ENCODE measurements at places on chromosomes 13 and 19.

GRCh38 chr19:15643387-15643786 lies 2.7 kb downstream of the CYP4F3 start:
- DNase-seq = no peak

- DNase-seq = no peak
Observed at GRCh38 chr13:38967446-38967845, 23.2 kb downstream of the STOML3 start.

DNA sequence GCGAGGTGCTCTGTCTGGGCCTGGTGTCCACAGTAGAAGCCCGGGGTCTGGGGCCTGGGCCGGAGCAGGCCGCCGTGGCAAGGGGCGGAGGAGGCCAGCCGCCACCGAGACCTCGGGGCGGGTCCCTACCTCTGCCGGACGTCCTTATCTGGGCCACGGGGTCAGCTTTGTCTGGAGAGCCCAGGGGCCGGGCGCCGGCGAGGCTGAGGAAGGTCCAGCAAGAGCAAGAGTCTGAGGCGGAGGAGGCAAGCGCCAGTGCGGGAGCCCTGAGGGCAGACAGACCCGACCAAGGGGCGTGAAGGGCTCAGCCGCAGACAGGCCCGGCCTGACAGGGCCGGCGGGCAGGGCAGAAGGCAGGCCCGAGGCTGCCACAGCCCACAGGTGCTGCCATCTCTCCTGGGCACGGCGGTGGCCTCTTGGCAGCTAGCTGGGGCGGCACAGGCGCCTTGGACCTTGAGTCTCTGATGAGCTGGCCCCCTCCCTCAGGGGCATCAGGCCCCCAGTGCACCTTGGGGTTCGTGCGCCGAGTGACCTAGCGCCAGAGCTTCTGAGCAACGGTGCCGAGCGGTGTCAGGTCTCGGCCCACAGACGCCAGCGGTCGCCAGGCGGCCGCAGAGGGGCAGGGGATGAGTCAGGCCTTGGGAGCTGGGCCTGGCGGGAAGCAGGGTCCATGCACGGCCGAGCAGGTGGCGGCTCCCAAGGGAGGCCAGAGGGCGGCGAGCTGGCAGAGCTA lies 19.1 kb upstream of the AKAP8 start:
- DNase-seq = no peak

- DNase-seq = peak; percentile 33
Observed at GRCh38 chr19:17703824-17704463, 15.3 kb upstream of the MAP1S start.

GRCh38 chr13:20353973-20354372 lies 121.9 kb upstream of the GJB6 start:
- no peak for DNase-seq

DNA sequence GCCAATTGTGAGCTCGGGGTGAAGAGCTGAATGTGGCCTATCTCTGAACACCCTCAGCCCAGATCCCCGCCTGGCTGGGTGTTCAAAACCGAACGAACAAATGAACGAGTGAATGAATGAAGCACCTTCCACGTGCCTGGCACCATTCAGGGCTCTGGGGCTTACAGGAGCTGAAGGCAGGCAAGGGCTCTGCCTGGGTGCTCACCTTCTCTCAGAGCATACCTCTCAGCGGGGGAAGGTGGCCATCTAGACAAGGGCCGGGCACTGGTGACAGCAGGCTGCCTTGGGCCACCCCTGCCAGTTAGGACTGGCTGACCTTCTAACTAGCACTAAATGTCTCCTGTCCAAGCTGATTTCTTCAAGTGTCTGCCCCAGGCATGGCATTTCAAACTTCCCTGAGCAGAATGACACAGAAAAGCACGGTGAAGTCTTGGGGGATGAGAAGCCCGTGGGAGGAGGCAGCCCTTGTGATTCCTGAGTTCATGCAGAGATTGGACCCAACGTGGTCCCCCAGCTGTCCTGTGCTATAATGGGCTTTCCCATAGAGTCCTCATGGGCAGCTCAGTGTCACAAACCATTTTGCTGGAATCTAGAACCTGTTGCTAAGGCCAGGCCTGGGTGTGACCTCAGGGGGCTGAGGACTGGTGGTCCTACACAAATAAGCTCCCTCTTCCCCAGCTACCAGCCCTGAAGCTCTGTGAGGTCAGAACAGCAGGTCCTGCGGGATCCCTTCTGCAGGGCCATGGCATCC lies 27.9 kb upstream of the VSTM2B start:
- DNase-seq = no peak

DNA sequence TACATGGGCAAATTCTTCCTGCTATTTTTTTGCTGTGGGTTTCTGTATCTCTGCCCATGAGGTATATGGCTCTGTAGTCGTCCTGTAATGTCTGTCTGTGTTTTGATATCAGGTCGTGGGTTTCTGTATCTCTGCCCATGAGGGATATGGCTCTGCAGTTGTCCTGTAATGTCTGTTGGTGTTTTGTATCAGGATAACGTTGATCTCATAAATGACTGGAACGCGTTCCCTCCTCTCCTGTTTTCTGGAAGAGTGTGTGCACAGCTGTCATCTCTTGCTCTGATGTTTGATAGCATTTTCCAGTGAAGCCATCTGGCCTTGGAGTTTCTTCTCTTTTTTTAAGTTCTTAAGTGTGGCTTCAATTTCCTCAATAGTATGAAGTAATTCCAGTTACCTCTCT lies 57.2 kb downstream of the SOX1 start:
- DNase-seq = no peak

- DNase-seq = no peak
Observed at GRCh38 chr13:29429286-29429900, 166.1 kb downstream of the SLC7A1 start.

- DNase-seq = no peak
Observed at GRCh38 chr19:6576869-6577475, 14.0 kb downstream of the CD70 start.

DNA sequence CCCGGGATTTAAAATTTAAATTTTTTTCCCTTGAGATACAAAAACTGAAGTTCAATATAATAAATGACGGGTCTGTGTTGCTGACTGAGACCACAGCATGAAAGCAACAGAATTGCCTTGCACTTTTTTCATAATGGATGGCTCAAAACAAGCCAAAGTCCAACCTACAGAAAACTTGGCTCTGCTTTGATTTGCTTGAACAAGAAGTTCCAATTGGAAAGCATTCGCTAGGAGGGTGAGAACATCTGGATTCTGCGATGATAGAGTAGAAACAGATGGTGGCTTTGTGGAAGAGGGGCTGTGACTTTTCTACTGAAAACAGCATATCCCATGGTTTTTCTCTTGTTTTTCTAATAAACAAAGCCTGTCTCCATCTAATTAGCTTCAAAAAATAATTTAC lies 46.4 kb downstream of the THSD1 start:
- DNase-seq = no peak
